A673 (cell line): ENCODE measurements at places on chromosomes 1 and 21. TPM values are rescaled to one million over a fixed set of nuclear protein-coding genes. Genes with fewer than 3 reads are reported as not detected.

GRCh38 chr1:221025956-221026355 lies 146.7 kb downstream of the HLX start:
- no peak overlapping the region for H3K27ac ChIP-seq
- no peaks in the 10 kb centered on the region for H3K36me3 ChIP-seq
- no peak for DNase-seq

GRCh38 chr1:30383221-30383711 lies 340.1 kb downstream of the MATN1 start:
- no peak overlapping the region for H3K4me3 ChIP-seq
- no peak for DNase-seq
- no peaks in the 10 kb centered on the region for H3K27me3 ChIP-seq
- H3K4me1 ChIP-seq = peaks cover 30% of the 10 kb centered on the region
- no peak overlapping the region for H3K27ac ChIP-seq

GRCh38 chr21:33839167-33839716 lies 76.4 kb downstream of the ATP5PO start:
- no peak overlapping the region for H3K27ac ChIP-seq
- H3K27me3 ChIP-seq = no peaks in the 10 kb centered on the region
- no peaks in the 10 kb centered on the region for H3K4me1 ChIP-seq
- H3K4me3 ChIP-seq = no peak overlapping the region

- no peaks in the 10 kb centered on the region for H3K27me3 ChIP-seq
- H3K36me3 ChIP-seq = no peaks in the 10 kb centered on the region
- no peak overlapping the region for H3K27ac ChIP-seq
- H3K4me3 ChIP-seq = no peak overlapping the region
These were observed 458.3 kb downstream of the LMO4 start for GRCh38 chr1:87786861-87787545.

DNA sequence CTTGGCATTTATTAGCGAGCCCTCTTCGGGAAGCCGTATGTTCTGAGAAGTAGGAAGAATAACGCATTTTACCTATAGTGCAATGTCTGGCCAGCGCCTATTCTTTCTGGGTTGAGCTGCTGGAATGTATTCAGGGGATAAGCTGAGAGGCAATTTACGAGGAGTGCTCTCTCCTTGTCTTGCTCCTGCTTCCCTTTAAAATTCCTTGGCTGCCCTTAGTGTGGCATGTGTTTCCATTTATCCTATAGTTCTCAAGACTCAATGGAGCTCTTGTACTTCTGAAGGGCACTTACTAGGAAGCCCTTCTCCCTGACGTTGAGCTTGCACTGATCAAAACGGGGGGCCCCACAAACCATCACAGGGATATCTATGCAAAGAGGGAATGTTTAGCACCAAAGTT lies 364.6 kb downstream of the DISC1 start:
- no peaks in the 10 kb centered on the region for H3K36me3 ChIP-seq
- no peaks in the 10 kb centered on the region for H3K27me3 ChIP-seq
- H3K4me3 ChIP-seq = no peak overlapping the region

GRCh38 chr1:89994805-89995597 lies at the start of gene ZNF326:
ZNF326 (plus strand) TSS chr1:89995110; CDS start chr1:89995258, 148 bp downstream.
- H3K27me3 ChIP-seq = no peaks in the 10 kb centered on the region
- DNase-seq = peak; percentile 97
- peak within 1 kb of the TSS; percentile 96 for H3K27ac ChIP-seq
- peaks cover 14% of the 10 kb centered on the region for H3K36me3 ChIP-seq

- no peak overlapping the region for H3K27ac ChIP-seq
- no peaks in the 10 kb centered on the region for H3K36me3 ChIP-seq
- H3K27me3 ChIP-seq = no peaks in the 10 kb centered on the region
- no peak overlapping the region for H3K4me3 ChIP-seq
These were observed 58.5 kb upstream of the KLHDC7A start for GRCh38 chr1:18422076-18422777.

GRCh38 chr1:48932366-48932765 lies 155.7 kb upstream of the BEND5 start:
- no peak overlapping the region for H3K27ac ChIP-seq
- H3K4me1 ChIP-seq = peaks cover 39% of the 10 kb centered on the region
- no peaks in the 10 kb centered on the region for H3K27me3 ChIP-seq
- no peaks in the 10 kb centered on the region for H3K36me3 ChIP-seq
- peak; percentile 22 for DNase-seq

GRCh38 chr1:245023222-245023621 lies 131.6 kb upstream of the KIF26B start:
- DNase-seq = no peak
- no peak overlapping the region for H3K4me3 ChIP-seq
- H3K4me1 ChIP-seq = no peaks in the 10 kb centered on the region
- H3K27ac ChIP-seq = no peak overlapping the region
- no peaks in the 10 kb centered on the region for H3K27me3 ChIP-seq
- no peaks in the 10 kb centered on the region for H3K36me3 ChIP-seq

- H3K27ac ChIP-seq = no peak overlapping the region
- no peaks in the 10 kb centered on the region for H3K4me1 ChIP-seq
- DNase-seq = no peak
- H3K27me3 ChIP-seq = peaks cover 5% of the 10 kb centered on the region
- H3K36me3 ChIP-seq = no peaks in the 10 kb centered on the region
- H3K4me3 ChIP-seq = no peak overlapping the region
These were observed 173.5 kb downstream of the ZC3H11B start for GRCh38 chr1:219439376-219439775.

- H3K36me3 ChIP-seq = no peaks in the 10 kb centered on the region
- no peak overlapping the region for H3K27ac ChIP-seq
- H3K4me1 ChIP-seq = no peaks in the 10 kb centered on the region
- no peak for DNase-seq
These were observed 320.3 kb upstream of the VAMP3 start for GRCh38 chr1:7450838-7451237.

GRCh38 chr21:16113052-16113715 lies 383.4 kb downstream of the USP25 start:
- no peak for DNase-seq
- H3K36me3 ChIP-seq = no peaks in the 10 kb centered on the region
- no peak overlapping the region for H3K27ac ChIP-seq
- no peaks in the 10 kb centered on the region for H3K4me1 ChIP-seq
- H3K4me3 ChIP-seq = no peak overlapping the region

DNA sequence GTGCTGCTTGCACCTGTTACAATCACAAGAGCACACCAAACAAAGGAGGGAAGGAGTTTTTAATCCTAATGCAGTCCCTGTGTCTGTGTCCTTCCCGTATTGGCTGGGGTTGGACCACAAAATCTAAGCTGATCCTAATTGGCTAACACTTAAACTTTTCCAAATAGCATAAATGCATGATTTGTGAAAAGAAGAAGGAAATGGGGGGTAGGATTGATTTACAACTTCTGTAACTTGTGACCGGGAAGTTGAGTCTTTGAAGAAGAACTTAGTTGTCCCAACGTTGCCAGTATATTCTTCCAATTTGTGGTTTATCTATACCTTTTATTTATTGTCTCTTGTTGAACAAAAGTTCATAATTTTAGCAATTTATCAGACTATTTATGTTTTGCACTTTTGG lies 11.8 kb upstream of the IPP start:
- H3K27ac ChIP-seq = no peak overlapping the region
- DNase-seq = no peak
- no peaks in the 10 kb centered on the region for H3K4me1 ChIP-seq
- H3K4me3 ChIP-seq = no peak overlapping the region
- H3K27me3 ChIP-seq = no peaks in the 10 kb centered on the region

GRCh38 chr1:3896396-3897000 lies 3.6 kb downstream of the C1orf174 start:
- H3K36me3 ChIP-seq = peaks cover 16% of the 10 kb centered on the region
- no peak overlapping the region for H3K4me3 ChIP-seq
- DNase-seq = no peak
- no peak overlapping the region for H3K27ac ChIP-seq
- no peaks in the 10 kb centered on the region for H3K4me1 ChIP-seq

The PLA2G2A gene
- not detected in 2 replicates for total RNA-seq

The GBP7 gene
- total RNA-seq = not detected in 2 replicates

The TNFRSF14 gene
- 4.6 and 7.6 TPM in 2 replicates for total RNA-seq

The GPA33 gene
- total RNA-seq = not detected in 2 replicates

The DMRTA2 gene
- total RNA-seq = 0.28 and 0.37 TPM in 2 replicates

The PYHIN1 gene
- total RNA-seq = not detected in 2 replicates

The CFHR1 gene
- total RNA-seq = not detected in 2 replicates
